T47D (cell line): ENCODE measurements at places on chromosomes 12 and 14.
A peak's percentile ranks its signal among the peaks of the same experiment; 100 is the strongest.

DNA sequence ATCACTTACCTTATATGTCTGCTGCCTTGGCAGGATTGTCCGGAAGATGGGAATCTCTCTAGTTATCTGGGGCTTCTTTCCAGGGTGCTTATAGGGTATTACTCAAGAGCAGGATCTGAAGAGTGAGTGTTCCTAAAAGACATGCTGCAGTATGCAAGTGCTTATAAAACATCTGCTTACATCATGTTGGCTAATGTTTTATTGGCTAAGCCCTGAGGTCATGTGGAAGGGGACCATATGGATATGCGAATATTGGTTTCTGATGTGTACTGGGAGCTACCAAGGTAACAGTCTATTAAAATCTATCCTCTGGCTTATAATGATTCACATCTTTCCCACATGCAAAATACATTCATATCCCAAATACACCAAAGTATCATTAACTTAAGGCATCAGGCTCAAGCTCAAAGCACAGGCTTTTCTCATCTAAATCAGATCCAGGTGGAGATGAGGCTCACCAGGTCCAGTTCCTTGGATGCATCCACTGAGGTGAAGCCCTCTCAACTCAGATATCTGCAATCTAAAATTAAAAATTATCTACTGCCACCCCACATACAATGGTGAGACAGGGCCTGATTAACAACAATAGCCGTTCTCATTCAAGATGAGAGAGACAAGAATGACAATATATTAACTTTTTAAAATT is 29.8 kb downstream of the LRRIQ1 start:
- no peak for DNase-seq

DNA sequence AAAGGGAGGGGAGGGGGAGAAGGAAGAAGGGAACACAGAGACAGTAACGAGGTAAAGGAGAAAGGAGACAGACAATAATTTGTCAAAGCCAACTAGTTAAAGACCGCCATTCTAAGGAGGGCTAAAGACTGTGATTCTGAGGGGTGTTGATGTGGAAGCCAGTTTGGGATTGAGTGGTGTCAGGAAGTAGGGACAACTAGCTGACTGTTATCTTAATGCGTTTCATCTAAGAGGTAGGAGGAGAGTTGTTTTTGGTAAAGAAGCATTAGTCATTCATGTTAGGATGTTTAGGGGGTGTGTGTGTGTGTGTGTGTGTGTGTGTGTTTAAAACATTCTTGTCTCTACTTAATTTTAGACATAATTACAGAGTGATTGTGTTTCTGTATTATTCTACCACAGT is 95.0 kb downstream of the INSM2 start:
- no peak for DNase-seq

GRCh38 chr12:95789126-95790032 is 1.2 kb downstream of the NTN4 start:
- no peak for DNase-seq

GRCh38 chr14:100734031-100734990 is 7.6 kb downstream of the DLK1 start:
- DNase-seq = no peak

DNA sequence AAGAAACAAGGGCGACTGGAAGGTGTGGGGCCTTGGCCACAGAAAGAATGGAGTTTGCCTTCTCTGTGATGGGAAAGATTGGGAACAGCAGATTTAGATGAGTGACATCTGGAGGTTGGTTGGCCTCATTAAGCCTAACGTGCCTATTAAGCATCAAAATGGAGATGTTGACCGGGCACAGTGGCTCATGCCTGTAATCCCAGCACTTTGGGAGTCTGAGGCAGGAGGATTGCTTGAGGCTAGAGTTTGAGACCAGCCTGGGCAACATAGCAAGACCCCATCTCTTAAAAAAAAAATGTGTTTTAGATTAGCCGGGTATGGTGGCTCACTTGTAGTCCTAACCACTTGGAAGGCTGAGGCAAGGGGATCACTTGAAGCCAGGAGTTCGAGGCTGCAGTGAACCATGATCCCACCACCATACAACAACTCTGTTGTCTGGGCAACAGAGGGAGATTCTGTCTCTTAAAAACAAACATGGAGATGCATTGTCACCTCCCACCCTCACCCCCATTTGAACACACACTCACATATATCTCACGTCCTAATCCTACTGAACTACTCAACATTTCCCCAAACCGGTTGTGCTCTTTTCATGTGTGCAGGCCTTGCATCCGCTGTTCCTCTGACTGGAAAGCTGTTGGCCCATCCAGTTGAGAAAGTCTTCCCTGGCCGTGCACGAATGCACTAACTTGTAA is 172.1 kb downstream of the ETV6 start:
- DNase-seq = no peak

DNA sequence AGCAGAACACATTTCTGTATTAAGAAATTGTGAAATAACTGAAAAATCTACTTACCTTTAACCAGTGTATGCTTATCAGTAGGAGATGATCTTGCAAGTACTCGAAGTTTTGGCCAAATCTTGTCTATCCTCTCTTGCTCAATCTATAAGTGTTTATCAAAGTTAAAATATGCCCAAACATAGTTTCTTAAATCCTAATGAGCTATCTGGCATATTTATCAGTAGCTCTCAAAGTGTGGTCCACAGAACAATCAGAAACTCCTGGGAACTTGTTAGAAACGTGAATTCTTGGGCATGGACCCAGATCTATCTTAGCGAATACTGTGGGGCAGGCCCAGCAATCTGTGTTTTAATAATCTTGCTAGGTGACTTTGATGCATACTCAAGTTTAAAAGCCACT is 84.5 kb upstream of the POC1B start:
- DNase-seq = no peak

DNA sequence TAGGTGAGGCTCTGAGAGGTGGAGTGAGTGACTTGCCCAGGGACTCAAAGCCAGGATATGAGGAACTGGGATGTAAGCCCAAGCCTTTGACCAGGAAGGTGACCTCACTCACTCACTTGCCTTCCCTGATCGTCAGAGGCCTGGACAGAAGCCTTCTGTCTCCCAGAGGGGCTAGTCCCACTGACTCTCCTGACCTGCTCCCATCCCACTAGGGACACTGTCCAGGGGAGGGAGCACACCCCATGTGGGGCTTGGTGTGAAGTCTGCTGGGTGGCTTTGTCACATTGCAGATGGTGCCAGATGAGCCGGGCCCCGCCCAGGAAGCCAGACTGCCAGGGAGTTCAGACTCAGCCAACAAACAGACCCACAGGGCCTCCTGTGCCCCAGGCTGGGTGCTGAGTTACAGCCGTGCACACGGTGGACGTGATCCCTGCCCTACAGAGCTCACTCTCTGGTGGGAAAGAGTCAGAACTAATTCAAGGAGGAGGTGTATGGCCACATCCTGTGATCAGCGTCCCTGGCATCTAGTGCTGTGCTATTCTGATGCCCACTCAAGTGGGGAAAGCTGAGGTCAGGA is 28.3 kb downstream of the MMAB start:
- no peak for DNase-seq

GRCh38 chr12:21305661-21306060 is 29.1 kb downstream of the SLCO1A2 start:
- no peak for DNase-seq

- DNase-seq = no peak
These were observed 46.2 kb downstream of the WSCD2 start for GRCh38 chr12:108175310-108175709.

GRCh38 chr12:26712892-26713291 is 120.1 kb downstream of the ITPR2 start:
- no peak for DNase-seq

DNA sequence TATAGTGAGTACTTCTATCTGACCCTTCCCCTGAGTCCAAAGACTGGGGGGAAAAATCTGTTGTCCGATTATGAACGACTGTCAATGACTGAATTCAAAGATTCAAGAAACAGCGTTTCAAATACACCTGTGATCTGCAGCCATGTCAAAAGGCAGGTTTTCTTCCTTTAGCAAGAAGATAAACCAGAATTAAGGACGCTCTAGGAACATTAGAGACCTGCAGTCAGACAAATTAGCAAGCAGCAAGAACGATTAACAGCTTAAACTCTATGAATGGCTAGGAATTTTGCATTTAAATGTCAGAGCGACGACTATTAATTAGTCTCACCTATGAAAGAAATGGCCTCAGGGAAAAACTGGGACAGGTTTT is 2.1 kb downstream of the DUSP6 start:
- DNase-seq = no peak

DNA sequence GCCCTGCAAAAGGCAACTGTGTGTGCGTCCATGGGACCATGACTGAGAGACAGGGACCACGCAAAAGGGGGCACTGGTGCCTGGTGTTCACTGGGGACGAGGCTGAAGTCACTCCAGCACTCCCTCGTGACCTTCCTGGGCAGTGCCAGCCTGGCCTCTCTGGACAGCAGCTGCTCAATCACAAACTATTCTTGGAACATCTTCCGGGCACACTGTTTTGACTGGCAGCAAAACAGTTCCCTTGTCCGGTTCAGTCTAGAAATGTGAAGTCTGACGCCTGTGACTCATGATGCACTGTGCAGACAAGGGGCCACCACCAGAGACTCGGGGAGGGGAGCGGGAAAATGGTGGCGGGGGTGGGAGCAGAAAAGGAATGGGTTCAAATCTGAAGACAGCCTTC is 20.8 kb downstream of the SNRNP35 start:
- no peak for DNase-seq

DNA sequence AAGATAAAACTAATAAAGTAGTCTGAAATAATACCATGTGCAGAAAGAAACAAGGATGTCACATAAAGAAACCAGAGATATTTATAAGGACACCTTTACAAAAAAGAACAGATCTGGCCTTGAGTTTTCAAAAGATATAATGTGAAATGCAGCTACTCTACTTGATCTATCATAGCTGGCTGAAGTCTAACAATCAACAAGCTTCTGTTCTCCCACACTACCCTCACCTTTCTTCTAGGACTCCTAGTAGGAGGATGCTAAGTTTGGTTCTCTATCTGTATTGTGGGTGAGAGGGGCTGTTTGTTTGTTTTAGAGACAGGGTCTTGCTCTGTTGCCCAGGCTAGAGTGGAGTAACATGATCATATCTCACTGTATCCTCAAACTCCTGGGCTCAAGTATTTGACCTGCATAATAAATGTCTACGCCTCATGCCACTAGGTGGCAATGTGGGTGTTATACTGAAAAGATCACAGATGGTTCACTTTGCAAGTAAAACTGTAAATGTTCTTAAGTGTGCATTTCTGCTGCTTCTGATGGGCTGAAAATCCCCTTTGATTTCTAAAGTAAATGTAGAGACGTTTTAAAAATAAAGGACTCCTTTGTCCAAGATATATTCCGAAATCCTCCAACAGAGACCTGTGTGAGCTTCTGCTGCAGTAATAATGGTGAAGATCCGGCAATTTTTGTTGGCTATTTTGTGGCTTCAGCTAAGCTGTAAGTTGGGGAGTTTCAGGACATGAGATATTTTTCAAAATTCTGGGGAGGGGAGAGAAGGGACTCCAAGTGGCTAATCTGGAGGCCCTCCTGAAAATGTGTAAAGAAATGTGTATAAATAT is 269.3 kb downstream of the DAD1 start:
- DNase-seq = peak; percentile 67

- DNase-seq = no peak
These were observed 182.7 kb upstream of the LMO3 start for GRCh38 chr12:16788506-16789203.

DNA sequence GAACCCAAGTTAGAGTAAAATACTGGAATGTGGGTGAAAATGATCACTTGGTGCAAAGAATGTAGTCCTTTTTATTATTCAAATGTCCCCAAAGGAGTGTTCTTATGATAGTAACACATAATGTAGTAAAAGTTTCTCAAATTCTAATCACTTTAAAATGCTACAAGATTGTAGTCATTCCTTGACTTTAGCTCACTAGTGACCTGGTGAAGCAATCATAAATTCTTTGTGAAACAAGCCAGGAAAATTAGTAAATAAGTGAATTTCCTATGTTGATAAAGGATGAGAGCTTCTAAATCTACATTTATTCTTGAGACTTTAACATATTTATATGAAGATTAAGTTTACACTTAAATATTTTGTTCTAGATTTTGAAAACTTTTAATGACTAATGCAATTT is 30.7 kb upstream of the SLC17A8 start:
- no peak for DNase-seq

DNA sequence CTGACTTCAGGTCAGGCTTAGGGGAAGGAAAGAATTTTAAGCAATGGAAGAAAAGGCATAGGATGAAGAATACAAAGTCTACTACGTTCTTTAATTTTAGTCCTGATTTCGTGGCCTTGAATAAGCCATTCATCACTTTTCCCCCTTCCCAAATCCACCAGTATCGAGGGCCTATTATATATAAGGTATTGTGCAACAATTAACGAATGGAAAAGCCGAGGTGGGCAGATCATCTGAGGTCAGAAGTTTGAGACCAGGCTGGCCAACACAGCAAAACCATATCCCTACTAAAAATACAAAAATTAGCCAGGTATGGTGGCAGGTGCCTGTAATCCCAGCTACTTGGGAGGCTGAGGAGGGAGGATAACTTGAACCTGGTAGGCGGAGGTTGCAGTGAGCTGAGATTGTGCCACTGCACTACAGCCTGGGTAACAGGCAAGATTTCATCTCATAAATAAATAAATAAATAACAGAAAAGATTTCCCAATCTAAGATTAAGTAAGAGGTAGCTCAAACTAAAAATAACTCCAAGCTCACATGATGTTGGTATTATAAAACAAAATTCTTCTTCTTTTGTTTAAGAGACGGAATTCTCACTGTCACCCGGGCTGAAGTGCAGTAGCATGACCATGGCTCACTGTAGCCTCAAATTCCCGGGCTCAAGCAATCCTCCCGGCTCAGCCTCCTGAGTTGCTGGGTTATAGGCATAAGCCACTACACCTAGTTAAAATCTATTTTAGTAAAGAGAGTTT is 58.3 kb upstream of the NR2C1 start:
- no peak for DNase-seq

DNA sequence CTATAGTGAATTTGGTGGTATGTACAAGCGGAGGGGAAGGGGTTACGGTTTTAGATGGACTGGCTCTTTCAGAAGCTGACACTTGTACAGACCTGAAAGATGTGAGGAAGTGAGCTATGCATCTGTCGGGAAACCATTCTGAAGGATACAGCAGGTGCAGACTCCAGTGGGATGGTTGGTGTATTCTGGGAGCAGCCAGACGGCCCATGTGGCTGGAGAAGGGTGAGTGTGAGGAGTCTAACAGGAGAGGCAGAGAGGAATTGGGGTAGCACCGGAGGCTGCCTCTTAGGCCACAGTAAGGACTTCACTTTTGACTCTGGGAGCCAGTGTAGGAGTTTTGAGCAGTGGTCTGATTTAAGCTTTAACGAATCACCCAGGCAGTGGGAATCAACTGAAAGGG is 90.7 kb downstream of the APAF1 start:
- no peak for DNase-seq

DNA sequence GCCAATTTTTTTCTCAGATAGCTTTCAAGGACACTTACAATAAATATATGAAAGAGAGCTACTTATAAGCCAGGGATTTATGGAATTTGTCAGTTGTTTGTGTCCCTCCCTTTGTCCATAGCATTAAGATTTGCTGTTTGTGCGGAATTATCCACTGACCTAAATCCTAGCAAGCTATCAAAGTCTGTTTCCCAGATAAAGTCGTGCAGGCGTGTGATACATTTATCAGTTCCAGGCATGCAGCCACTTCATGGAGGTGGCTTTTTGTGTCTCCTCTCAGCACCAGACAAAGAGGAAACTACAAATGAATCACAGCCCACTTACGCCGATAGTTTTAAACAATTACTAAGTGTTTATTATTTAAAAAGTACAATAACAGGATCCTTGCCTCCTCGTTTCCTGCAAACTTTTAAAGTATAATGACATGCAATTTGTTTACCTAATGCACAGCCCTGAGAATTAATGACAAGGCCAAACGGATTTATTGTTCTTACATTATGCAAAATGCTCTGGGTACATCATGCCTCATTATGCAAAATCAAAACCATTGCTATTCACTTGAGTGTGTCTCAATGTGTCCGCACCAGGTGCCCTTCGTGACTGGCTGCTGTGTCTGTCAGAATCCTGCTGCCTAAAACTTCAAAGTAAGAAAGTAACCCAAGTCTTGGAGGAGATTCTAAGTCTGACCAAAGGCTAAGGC is 423.2 kb downstream of the GLT1D1 start:
- DNase-seq = no peak
